Neuronal stem cell (in vitro differentiated cells): ENCODE measurements at places on chromosomes 5 and 9.

DNA sequence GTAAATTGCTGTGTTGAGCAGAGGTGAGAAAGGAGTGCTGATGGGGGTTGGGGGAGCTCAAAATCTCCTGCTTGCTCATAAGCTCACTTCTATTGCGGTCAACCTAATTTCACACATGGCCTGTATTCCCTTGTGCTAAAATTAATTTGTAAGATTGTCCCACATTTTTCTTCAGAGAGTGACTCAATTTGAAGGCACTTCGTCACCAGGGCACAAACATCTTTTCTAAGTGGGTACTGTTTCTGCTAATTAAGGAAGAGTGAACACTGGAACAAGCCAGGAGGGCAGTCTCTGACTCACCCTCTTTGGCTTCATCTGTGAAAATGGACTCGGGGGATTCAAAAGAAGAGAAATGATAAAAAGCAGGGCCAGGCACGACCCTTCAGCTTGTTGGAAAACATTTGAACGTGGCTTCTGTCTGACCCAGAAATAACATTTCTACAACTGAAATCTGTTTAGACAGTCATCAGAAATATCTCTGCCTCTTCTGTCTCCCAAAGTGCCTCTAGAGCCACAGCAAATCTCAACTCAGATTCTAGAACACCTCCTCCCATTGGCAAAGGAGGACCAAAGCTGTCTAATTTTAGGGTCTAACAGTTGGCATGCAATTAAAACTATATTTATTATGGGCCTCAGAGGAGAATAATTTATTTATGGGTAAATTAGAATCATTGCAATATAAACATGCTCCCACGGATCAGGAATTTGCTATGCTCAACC, 49.8 kb downstream of the FEM1C start:
- DNase-seq = no peak

DNA sequence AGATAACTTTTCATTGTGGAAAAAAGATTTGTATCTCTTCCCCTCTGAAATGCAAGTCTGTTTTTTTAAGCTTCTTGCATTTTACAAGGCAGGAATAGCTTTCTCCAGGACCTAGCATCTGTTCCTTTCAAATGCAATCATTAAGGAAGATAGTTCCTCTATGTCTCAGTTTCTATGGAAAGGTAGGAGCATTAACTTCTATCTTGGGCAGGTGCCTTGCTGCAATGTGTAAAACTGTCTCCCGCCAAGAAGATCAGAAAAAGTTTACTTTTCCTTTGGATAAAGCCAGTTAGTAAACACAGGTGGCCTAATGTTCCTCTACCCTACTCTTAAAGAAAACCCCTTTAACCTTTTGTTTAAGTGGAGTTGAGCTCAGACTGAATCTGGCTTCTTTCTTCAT, 560.6 kb upstream of the CYLC2 start:
- no peak for DNase-seq

GRCh38 chr9:78026416-78026815, 5.2 kb downstream of the GNAQ start:
- no peak for DNase-seq

- DNase-seq = no peak
Observed at GRCh38 chr9:89820337-89820736, 215.5 kb downstream of the GADD45G start.

DNA sequence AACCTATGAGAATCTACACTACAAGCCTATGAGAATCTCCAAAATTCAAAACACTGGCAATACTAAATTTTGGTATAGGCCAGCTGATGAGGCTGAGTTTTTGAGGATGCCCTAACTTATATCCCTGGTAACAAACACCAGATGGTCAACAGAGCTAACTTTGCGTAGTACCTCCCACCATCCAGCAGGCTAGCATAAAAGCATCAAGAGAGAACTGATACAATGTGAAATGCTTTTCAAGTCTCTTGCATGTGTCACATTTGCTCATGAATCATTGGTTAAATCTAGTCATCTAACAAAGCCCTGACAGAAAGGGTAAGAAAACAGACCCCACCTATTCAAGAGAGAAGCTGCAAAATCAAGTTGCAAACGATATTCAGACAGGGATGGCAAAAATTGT, 1609.7 kb upstream of the CDH9 start:
- DNase-seq = no peak

- no peak for DNase-seq
Observed at GRCh38 chr5:171893290-171893886, 107.8 kb downstream of the SMIM23 start.

- DNase-seq = no peak
Observed at GRCh38 chr9:111959468-111960359, 63.1 kb downstream of the UGCG start.

DNA sequence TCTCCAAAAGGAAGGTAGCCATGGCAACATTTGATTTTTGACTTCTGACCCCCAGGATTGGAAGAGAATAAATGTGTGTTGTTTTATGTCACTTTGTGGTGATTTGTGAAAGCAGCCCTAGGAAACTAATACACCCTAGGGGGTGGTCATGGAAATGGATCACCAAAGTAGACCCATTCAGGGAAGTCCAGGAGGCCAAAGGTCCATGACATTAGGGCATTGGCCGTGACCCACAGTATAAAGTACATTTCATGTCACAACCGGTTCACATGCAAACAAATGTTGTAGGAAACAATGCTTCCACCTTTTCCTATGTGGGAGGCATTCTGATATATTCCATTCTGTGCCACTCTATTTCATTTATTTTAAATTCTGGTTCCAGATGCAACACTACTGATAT, 128.4 kb downstream of the ADAMTS12 start:
- no peak for DNase-seq
